ENCODE measurements at places on chromosomes 6 and 20.

DNA sequence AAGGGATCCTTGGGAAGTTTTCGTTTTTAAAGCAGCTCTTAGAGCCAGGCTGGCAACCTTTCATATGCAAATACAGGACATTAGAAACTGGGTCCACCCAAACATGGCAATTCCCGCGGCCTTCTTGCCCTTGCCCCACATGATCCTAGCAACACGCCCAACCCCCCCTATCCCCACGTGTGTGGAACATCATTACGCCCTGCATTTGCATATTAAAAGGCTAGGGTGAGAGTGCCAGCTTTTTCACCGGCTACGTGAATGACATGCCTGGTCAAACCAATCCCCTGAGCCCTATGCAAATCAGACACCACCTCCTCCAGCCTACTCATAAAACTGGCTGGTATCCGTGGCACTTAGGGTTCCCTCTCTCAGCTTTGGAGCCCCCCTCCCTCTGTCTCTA lies 88.1 kb downstream of the TNFRSF21 start:
- no peak overlapping the region for H3K4me3 ChIP-seq
- H3K27ac ChIP-seq: no peak overlapping the region
- H3K27me3 ChIP-seq: no peaks in the 10 kb centered on the region

GRCh38 chr20:38599410-38599882 lies 2.2 kb upstream of the ARHGAP40 start:
- no peak for DNase-seq
- peaks cover 9% of the 10 kb centered on the region for H3K4me1 ChIP-seq
- H3K27ac ChIP-seq: no peak overlapping the region

GRCh38 chr6:110990840-110991576 lies 9.2 kb downstream of the RPF2 start:
- H3K36me3 ChIP-seq: peaks cover 78% of the 10 kb centered on the region
- peaks cover 8% of the 10 kb centered on the region for H3K4me1 ChIP-seq

GRCh38 chr6:157374889-157375443 lies 6.0 kb upstream of the ZDHHC14 start:
- H3K27me3 ChIP-seq: peaks cover 6% of the 10 kb centered on the region
- no peak overlapping the region for H3K4me3 ChIP-seq
- peaks cover 7% of the 10 kb centered on the region for H3K4me1 ChIP-seq
- DNase-seq: no peak
- no peak overlapping the region for H3K27ac ChIP-seq
- no peaks in the 10 kb centered on the region for H3K36me3 ChIP-seq

GRCh38 chr6:36491378-36491965 lies 48.7 kb downstream of the KCTD20 start:
- H3K27ac ChIP-seq: peak overlapping the region; percentile 6
- H3K4me3 ChIP-seq: no peak overlapping the region
- H3K4me1 ChIP-seq: peaks cover 5% of the 10 kb centered on the region

GRCh38 chr6:81693266-81693665 lies 59.2 kb downstream of the TENT5A start:
- no peak overlapping the region for H3K4me3 ChIP-seq
- H3K4me1 ChIP-seq: no peaks in the 10 kb centered on the region
- no peaks in the 10 kb centered on the region for H3K27me3 ChIP-seq

GRCh38 chr6:12235341-12235740 lies 54.8 kb upstream of the EDN1 start:
- H3K4me1 ChIP-seq: no peaks in the 10 kb centered on the region
- no peaks in the 10 kb centered on the region for H3K36me3 ChIP-seq
- no peak overlapping the region for H3K27ac ChIP-seq
- no peak overlapping the region for H3K4me3 ChIP-seq
- DNase-seq: no peak
